Eye (tissue), 1 donor: ENCODE measurements at places on chromosomes 16 and 17.
A peak's percentile ranks its signal among the peaks of the same experiment; 100 is the strongest.

- no peak for DNase-seq
These were observed 301.3 kb downstream of the SOX9 start for GRCh38 chr17:72422204-72422504.

GRCh38 chr16:966035-966434 is 4.7 kb downstream of the LMF1 start:
- no peak for DNase-seq

GRCh38 chr17:27153005-27153404 is 140.9 kb upstream of the WSB1 start:
- DNase-seq, result no peak

DNA sequence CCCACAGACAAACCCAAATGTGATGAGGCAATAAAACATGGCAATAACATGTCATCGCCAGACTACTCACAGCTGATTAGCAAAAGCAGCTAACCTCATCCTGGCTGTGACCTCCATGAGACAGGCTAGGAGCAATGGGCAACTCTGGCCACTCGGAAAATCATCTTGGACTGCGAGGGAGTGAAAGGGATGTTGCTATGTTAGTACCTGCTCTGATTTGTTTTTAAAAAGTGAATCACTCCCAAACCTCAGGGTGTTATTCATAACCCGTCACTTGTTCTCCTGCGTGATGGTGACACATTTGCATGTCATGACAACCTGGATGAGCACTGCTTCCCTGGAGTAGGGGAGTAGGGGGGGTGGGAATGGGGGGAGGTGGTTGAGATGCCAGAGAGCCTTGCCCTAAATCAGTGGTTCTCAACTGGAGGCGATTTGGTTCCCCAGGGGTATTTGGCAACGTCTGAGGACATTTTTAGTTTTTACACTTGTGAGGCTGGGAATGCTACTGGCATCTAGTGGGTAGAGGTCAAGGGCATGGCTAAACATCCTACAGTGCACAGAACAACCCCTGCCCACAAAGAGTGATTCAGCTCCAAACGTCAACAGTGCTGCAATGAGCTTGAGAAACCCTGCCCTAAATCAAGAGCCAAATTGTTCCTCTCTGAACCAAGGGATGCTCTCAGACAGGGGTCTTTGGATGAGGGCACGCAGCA is 241.7 kb downstream of the SOX9 start:
- no peak for DNase-seq

- DNase-seq, result peak; percentile 98
These were observed at the start of gene TBX2 for GRCh38 chr17:61399131-61400065. Gene TBX2 (plus strand): TSS chr17:61399843. CDS start chr17:61400177, 334 bp downstream.

DNA sequence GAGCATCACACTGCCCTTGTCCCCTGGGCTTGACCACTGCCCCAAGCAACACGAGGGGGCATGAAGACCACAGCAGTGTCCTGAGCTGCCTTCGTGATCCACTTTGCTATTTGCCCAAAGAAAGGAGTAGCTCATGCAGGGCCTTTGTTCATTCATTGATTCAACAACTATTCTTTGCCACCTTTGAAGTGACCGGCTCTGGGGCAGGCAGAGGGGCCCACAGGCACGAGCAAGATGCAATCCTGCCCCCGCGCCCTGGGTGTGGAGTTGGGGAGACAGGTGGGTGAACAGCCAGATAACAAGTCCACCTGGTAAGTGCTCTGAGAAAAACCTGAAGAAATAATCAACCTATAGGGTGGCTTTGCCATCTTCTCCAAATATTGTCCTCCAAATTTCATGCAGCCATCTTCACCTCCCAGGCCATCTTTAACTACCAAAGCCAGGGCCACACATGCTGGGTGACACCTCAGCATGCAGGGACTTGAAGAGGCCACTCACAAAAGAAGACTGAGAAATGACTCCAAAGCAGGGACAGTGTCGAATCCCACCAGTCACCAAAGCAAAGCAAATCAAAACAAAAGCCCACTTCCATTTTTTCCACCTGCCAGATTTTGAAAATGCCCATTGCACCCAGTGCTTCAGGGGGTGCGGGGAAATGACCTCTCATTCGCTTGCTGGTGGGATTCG is 18.2 kb upstream of the RBFOX3 start:
- no peak for DNase-seq

- DNase-seq, result peak; percentile 83
These were observed 15.0 kb downstream of the ZNF213 start for GRCh38 chr16:3149630-3150345.

DNA sequence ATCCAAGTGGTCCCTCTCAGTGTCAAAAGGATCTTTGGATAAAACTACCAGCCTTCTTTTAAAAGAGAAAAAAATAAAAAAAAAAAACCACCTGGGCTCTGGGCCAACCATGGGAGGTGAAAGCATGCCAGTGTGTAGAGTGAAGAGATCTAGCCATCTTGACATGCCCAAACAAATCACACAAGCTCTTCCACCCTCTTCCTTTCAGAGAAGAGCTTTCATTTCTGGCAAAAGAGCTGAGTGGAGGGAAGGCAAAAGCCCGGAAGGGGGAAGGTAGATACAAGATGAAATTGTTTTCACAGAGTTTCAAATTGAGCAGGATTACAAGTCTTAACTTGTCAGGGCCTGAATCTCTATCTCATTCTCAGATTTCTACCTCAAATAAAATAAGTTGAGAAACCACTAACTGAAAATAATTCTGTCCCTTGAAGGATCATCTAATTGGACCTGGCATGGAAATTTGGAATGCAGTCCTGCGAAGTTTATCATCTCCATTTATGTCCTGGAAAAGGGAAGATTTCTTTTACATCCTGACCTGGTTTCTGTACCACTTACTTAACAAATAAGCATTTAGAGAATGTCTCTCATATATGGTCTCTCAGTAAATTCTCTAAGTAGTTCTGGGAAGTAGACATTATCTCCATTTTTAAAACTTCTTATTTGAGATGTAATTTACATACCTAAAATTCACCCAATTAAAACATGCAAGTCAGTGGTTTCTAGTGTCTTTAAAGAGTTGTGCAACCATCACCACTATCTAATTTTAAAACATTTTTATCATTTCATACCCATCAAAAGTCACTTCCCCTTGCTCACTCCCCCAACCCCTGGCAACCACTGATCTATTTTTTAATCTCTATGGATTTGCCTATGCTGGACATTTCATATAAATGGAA is 93.7 kb downstream of the TANGO6 start:
- DNase-seq, result peak; percentile 33

DNA sequence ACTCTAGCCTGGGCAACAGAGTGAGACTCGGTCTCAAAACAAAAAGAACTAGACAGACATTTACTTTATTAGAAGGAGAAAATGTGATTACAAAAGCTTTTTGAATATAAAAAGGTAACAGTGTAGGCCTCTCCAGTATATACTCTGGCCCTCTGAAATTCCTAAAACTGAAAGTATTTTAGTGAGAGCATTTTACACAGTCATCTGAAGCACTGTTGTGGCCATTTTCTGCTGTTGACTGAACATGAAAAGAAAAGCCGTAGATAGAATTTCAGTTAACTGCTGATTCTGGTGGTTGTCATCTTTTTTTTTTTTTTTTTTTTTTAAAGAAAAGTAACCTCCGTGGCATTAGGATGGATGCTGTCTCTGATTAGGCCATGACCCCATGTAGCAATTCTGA is 15.6 kb downstream of the DUSP14 start:
- no peak for DNase-seq

DNA sequence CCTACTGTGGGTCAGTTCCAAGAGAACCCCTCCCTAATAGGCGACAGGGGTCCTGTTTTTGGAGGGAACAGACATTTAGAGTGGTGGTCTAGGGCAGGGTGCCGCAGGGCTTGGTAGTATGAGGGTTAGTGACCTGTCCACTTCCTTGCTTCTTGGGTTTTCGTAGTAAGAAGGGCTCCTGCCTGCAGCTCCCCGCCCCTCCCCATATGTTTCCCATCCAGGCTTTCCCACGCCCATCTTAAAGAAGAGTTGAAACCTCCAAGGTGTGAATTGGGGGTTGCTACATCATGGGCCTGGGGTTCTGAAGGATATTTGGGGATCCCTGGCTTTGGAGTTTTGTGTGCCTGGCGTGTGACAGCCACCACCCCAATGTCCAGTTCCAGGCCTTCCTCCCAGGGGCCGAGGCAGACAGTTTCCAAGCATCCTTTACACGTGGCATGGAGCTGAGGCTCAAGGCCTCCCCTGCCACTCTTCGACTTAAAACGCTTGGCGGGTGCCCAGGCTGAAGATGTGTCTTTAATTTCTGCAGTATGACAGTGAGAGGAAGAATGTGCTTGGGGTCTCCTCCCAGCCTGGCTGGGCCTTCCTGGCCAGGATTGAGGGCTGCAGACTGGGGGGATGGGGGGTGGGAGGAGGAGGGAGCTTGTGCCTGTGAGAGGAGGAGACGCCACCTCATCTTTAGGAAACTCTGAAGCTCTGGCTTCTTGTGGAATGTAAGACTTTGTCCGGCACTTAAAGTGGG is 2.3 kb upstream of the COL1A1 start:
- DNase-seq, result peak; percentile 83

GRCh38 chr16:66905633-66906539 is 12.8 kb downstream of the CDH16 start:
- DNase-seq, result peak; percentile 80

DNA sequence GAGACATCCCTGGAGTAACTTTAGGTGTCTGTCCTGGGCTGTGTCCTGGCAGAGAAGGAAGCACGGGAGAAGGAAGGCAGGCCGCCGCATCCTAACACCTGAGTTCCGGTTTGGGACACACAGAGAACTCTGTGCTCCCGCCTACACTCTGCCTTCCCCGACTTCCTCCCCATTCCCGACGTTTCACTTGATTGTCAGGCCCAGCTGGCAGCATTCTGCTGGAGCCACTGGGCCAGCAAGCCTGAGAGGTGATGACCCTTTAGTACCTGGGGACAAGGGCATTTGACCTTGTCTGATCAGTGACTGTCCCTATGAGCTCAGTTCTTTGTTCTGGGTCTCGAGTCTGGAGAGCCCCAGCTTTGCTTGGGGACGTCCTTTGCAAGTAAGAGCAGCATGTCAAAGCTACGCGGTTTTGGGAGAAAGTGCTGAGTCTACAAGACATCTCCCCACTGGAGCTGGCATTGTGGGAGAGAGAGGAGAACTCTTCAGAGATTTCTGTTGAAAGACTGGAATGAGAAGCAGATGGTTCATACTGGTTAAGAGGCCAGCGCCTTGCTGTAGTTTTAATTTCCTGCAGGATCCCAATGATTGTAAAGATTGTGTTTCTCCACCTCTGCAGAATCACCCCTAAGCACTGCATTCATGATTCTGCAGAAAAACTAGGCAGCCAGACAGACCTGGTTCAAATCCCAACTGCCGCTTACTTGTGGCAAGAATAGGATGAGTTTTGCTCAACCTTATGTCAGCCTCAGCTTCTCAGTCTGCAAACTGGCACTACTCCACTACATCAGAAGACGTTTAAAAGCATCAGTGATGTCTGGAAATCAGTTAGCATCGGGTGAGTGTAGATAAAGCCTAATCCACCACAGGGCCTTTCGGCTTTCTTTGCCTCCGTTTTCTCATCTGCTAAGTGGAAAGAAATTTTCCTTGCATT is 20.6 kb downstream of the ABAT start:
- no peak for DNase-seq

GRCh38 chr17:27930000-27930399 is 36.8 kb upstream of the LYRM9 start:
- no peak for DNase-seq

- DNase-seq, result no peak
These were observed 278.3 kb downstream of the SOX9 start for GRCh38 chr17:72399023-72399607.

DNA sequence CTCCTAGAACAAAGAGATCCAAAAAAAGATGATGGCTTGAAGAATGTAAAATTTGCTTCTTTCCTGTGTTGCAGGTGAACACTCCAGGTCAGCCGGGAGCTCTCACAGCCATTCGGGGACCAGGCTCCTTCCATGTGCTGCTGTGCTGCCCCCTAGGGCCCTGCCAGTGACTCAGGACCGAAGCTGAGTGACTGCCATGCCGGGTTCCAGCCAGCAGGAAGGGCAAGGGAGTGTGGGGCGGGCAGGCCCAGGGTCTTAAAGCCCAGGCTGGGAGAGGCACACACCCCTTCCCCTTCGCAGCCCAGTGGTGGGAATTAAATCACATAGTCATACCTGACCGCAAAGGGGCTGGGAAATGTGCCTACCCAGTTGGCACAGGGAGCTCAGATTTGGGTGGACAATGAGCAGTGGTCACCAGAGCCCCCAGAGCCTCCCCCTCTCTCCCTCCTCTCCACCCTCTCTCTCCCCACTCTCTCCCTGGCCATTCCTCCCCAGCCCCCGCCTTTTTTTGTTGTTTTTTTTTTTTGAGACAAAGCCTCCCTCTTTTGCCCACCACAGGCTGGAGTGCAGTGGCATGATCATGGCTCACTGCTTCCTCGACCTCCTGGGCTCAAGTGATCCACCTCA is 11.5 kb downstream of the EPOP start:
- DNase-seq, result peak; percentile 85
